ENCODE measurements at places on chromosomes 2 and 18.
A peak's percentile ranks its signal among the peaks of the same experiment; 100 is the strongest.

- no peak for DNase-seq
Measured at GRCh38 chr2:207216457-207216856, 50.7 kb upstream of the KLF7 start.

DNA sequence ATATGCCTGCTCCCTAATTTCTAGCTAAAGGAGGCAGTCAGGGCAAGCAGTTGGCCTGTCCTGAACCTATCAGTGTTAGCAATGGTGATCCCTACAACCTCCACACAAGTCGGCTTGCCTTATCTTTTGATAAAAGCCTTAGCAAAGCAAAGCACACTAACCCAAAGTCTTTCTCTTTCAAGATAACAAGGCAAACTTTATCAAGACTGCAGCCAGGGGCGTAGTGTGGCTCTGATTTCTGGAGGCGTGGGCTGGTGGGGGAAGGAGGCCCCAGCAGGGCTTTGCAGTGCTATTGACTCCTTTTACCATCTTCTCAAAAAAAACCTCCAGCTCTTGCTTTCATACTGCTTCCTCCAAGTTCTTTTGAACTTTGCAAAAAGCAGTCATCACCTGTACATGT is 40.2 kb upstream of the LAMA1 start:
- DNase-seq, result no peak

DNA sequence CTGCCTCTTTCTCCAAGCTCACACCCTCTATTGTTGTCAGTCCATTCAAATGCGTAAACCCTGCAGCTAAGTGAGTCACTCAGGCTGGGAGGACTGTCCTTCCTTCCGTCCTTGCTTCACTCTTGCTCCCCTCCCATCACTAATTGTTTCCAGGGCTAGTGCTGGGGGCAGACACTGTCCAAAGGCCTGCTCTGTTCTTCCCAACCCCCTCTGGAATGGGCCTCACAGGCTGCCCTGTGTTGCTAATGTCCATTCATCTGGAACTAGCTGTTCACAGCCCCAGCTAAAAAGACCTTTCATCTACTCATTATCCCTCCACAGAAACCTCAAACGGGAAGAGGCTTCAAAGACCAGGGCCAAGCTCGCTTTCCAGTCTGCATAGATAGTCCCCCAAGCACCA is 31.9 kb upstream of the NRP2 start:
- no peak for DNase-seq

DNA sequence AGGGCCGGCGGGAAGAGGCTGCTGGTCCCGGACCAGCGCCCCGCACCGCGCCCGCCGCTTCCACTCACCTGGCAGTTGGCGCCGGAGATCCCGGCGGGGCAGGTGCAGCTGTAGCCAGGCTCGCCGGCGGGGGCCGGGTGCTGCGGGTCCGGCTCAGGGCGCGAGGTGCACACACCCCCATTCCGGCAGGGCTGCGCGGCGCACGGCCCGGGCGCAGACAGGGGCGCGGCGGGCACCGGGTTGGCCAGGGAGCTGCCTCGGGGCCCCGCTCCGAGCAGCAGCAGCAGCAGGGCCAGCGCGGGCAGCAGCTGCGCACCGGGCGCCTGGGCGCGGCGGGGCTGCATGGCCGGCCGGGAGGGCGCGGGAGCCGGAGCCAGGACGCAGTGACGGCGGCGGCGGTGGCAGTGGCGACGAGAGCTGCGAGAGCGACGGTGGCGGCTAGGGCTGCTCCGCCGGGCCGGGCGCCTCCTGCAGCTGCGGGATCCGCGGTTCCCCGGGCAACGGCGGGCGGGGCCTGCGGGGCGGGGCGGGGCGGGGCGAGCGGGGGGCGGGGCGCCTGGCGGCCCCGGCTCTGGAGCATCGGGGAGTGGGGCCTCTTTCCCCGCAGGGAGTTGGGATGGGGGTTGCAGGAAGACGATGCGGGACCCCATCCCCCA is at the start of gene DNER:
DNER (minus strand) TSS at position 476 of the 656 bp plus-strand sequence; CDS start at position 344, 132 bp downstream.
- DNase-seq, result no peak

GRCh38 chr2:181677912-181678586 is 2.3 kb downstream of the NEUROD1 start:
- peak; percentile 11 for DNase-seq

GRCh38 chr2:158116936-158117335 is 15.3 kb downstream of the UPP2 start:
- DNase-seq, result no peak

DNA sequence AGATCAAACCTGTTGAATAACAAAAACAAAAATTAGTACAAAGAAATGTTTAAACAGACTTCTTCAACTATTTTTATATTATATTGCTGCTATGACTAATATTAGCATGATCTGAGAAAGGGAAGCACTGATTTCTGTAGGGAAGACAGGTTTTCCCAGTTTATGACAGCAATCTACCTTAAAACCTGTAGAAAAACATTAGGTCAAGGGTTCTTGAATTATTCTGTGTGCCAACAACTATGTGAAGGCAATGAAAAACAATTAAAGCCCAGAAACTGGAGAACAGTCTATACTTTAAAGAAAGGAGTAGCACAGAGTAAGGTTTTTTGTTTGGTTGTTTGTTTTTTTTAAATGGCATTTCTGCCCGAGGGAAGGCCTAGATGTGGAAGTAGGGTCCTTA is 23.3 kb downstream of the PUM2 start:
- DNase-seq, result no peak

GRCh38 chr18:57095884-57096283 is 51.0 kb upstream of the BOD1L2 start:
- no peak for DNase-seq

DNA sequence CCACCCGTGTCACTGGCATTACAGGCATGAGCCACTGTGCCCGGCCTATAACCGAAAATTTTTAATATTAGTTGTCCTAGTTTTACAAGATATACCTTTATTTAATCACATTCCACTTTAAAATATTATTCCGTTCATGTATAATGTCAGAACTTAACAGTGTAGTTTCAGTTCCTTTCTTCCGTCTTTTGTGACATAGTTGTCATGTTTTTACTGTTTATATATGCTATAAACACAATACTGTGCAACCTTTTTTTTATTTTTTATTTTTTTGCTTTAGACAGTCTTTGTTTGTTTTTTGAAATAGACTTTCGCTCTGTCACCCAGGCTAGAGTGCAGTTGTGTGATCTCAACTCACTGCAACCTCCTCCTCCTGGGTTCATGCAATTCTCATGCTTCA is 129.5 kb upstream of the TTC27 start:
- DNase-seq, result no peak

- DNase-seq, result no peak
Measured at GRCh38 chr18:74654638-74655037, 57.0 kb downstream of the ZNF407 start.

DNA sequence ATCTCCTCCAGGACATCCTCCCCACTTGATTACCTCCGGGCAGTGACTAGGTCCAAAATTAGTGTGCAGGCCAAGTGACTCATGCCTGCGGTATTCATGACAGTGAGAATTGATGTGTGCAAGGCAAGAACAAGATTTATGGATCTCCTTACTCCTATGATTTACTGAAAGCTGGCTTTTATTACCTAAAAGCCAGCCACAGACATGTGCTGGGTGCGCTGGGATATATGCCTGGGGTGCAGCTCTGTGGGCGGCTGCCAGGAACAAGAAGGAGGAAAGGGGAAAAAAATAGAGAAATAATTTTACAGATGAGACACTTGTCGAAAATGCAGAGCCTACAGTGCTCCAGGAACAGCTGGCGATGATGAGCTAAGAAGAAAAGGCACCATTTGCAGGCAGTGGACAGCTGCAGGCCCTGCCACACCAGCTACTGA is 359.3 kb downstream of the CMPK2 start:
- DNase-seq, result no peak

- no peak for DNase-seq
Measured at GRCh38 chr2:180343528-180344345, 336.6 kb upstream of the CWC22 start.

- no peak for DNase-seq
Measured at GRCh38 chr2:85577386-85578242, at the start of gene VAMP8. TSS of gene VAMP8 (plus strand) at chr2:85577586. CDS start at chr2:85577647, 61 bp downstream.

GRCh38 chr2:9032536-9033255 is 29.2 kb upstream of the MBOAT2 start:
- no peak for DNase-seq

GRCh38 chr2:226835420-226835795 is 446 bp upstream of the RHBDD1 start:
- no peak for DNase-seq

All from activated CD8-positive, alpha-beta memory T cell treated with anti-CD3 and anti-CD28 coated beads for 1 hour (primary cell).